Esophagus muscularis mucosa (tissue), 4 donors: ENCODE measurements at places on chromosomes 12 and 14. TPM values are rescaled to one million over a fixed set of nuclear protein-coding genes. Genes with fewer than 3 reads are reported as not detected.

DNA sequence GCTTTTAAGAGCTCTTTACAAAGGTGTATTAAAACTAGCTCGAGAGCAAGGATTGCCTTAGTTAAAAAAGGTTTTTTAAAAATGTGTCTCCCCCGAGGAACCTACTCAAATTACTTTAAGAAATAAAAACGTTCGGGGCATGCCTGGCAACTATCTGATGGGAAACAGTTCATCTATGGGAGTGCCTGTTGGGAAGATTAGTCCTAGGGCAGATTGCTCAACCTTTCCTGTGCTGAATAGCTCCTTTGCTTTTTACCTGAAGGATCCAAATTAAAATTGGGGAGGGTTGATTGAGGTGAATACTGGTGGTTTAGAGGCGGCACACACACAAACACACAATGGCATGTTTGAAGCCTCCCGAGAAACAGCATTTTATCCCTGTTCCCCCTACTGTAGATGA lies 541.4 kb upstream of the ATP2B1 start:
- DNase-seq = no peak

DNA sequence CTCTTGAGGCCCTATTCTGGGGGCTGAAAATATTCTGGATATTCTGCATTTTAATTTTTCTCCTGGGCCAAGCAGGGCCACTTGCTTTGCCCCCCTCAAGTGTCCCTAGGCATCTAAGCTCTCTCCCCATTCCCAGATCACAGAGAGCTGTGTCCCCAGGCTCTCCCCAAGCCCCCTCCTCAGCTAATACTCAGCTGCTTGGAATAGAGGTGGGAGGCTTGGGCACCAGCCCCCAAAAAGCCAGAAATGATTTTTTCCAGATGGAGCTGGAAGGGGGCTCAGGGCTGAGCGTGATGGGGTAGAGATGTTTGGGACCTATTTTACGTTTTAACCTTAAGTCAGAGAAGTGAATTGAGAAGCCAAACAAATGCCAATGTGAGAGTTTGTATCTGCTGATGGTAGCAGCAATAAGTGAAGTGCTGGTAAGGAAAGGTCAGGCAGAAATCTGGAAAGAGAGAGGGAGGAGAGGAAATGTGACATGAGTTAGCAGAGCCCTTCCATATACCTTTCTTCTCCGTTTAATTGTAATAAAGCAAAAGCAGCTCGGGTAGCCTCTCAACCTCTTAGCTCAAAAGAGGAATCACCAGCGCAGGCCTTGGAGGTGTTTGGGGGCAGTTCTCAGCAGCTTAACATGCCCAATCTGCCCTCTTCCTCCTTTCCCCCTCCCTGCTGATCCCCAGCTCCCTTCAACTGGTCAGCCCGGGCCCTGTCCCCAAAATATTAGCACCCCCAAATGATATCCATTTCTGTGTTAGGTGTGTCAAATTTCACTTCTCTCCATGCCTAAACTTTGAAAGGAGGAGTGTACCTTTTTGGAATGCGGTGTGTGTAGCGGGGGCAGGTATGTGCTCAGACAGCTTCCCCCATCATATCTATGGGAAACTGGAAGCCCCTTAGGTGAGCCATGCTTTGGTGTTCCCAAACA lies 5.0 kb upstream of the HOXC6 start:
- no peak for DNase-seq

GRCh38 chr12:64627771-64628170 lies 17.5 kb downstream of the RASSF3 start:
- DNase-seq = no peak

- no peak for DNase-seq
These were observed 2.9 kb upstream of the CACNA1C start for GRCh38 chr12:2049604-2050540.

Gene CPM
- total RNA-seq = 30.2 TPM

Gene EIF2S3B
- 0.17 TPM for total RNA-seq

Gene ASIC1
- total RNA-seq = 3.3 TPM

Gene ERP27
- total RNA-seq = not detected
